ENCODE measurements at places on chromosomes 11 and 22. TPM values are rescaled to one million over a fixed set of nuclear protein-coding genes. Genes with fewer than 3 reads are reported as not detected.

DNA sequence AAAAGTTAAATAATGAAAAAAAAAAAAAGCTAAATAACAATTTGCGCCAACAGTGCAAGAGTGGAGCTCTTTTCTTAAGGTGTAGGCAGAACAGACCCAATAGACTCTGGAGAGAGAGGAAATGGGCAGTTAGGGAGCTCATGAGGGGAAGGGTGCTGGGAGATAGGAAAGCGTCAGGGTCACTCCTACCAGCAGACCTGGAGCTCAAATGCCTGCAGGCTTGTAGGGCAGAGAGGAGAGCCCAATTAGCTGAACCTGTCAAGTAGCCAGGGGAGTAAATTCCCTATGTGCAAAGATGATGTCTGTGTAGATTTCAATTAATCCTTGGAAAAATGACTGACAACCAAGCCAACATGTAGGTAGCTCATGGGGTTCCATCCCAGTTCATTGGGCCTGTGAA is 73.0 kb downstream of the RAB30 start:
- DNase-seq: no peak

- DNase-seq: peak; percentile 22
These were observed 5.7 kb downstream of the CD6 start for GRCh38 chr11:60977224-60977623.

GRCh38 chr11:45073685-45074141 is 72.7 kb upstream of the PRDM11 start:
- DNase-seq: no peak

- DNase-seq: no peak
These were observed 12.3 kb downstream of the SMPD1 start for GRCh38 chr11:6402561-6402981.

DNA sequence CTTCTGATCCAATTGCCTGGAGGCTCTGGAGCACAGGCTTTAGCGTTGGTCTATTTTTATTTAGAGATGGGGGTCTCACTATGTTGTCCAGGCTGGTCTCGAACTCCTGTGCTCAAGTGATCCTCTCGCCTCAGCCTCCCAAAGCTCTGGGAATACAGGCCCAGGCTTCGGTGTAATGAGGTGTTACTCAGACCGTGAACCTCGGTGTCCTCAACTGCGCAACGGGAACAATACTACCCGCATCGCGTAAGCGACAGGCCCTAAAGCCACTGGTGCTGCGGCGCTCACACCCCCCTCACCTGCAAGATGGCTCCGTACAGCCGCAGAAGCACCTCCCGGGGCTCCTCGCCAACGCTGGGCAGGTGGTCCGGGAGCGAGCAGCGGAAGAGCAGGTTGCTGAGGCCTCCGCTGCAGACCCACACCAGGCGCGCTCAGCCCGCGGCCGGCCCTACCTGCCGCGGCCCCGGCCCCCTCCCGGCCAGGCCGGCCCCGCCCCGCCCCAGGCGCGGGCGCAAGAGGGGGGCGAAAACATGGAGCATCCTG is 628 bp downstream of the CHKB start:
- no peak for DNase-seq

The OSBP2 gene
- 6.8 TPM for total RNA-seq
